ENCODE measurements at places on chromosomes 3 and 15.

DNA sequence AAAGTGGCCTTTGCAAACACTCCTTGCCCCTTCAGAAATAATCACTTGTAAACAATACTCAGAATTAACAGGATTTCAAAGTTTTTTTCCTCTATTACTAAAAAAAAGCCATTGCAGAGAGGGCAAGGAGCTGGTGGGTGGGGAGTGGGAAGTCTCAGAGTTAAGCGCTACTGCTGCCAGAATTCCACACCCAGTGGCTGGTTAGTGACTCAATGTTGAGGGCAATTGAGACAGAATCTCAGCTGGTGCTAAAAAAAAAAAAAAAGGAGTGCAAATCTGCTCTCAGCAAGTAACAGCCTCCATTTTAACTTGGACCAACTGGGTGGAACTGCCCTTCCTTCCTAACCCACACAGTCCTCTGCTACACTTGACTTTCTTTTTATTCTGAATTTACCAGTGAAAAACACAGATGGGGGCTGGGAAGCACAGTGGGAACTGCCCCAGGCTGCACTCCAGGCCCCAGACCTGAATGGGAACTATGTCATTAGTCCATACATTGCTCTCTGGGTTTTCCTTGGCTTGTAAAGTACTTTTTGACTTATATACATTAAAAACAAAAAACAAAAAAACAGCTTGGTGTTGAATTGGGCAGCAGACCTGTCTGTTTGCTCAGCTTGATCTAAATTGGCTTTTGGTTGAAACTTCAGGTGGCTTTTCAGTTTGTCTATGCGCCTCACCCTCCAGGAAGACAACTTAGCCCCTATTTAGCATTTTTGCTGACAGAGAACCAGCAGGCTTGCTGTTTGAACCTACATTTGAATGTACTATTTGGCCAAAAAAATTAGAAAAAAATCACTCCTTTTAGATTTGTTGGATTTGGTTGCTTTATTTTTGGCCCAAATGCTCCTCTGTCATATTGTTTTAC is 357.8 kb upstream of the TBL1XR1 start:
- no peak for DNase-seq

- no peak for DNase-seq
These were observed 339.2 kb upstream of the ONECUT1 start for GRCh38 chr15:53129121-53129904.

- DNase-seq = no peak
These were observed 54.4 kb downstream of the ROPN1B start for GRCh38 chr3:126023390-126023789.

DNA sequence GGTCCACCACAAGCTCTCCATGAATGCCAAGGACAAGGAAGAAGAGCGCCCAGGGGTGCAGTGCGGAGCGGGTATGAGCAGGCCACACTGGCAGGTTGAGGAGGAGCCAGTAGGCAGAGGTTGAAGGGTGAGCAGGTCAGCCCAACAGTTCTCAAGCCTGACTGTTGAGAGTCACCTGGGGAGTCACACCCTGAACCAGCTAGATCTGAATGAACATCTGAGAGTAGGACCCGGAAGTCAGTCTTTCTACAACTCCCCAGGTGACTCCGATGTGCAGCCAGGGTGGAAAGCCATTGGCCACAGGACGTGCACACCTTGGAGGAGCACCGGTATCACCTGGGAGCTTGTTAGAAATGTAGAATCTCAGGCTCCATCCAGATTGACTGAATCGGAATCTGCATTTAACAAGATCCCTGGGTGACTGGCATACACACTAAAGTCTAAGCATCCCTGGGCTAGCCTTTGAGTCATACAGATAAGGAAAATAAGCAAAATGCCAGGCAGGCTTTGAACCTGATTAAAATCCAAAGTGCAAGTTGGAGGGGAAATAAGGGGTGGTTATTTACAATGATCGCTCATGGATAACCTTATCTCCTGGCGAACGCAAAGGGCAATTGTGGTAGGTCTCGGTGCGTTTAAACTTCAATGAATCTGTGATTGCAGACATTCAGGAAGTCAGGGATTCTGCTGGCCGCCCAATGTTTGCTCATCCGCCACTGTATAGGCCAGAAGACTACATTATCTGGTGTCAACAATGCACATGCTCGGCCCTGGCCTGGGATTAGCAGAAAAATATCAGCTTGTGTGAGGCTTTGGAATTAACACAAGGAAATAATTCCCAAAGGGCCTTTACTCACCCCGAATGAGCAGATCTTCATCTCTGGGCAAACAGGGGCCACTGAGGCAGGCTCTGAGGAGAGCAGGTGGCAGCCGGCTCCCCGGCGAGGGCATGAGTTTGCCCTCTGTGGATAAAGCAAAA is 11.7 kb upstream of the LYZL4 start:
- no peak for DNase-seq

- no peak for DNase-seq
These were observed 8.6 kb upstream of the STX19 start for GRCh38 chr3:94036909-94037507.

DNA sequence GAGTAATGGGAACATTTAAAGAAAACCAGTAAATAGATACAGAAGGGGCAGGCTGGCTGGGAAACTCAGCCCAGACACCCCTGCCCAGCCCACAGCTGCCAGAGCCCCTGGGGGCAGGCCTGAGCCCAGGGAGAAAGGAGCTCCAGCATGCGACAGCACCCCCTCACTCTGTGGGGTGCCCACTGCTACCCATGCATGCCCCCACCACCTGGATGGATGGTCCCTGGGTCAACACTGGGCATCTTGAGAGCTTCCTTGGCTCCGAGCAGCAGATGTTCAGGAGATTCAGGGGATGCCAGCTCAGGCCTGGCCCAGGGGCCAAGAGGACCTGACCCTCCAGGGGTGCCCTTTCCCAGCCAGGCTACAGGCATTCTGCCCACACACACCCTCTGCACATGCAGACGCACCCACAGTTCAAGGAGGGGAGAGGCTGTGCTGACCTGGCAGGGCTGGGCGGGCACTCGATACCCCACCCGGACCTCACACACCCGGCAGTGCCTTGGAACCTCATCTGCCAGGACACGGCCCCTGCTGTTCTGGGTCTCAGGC is 31.5 kb downstream of the PTH1R start:
- DNase-seq = no peak

GRCh38 chr3:183301937-183302580 is 49.0 kb downstream of the B3GNT5 start:
- DNase-seq = no peak

DNA sequence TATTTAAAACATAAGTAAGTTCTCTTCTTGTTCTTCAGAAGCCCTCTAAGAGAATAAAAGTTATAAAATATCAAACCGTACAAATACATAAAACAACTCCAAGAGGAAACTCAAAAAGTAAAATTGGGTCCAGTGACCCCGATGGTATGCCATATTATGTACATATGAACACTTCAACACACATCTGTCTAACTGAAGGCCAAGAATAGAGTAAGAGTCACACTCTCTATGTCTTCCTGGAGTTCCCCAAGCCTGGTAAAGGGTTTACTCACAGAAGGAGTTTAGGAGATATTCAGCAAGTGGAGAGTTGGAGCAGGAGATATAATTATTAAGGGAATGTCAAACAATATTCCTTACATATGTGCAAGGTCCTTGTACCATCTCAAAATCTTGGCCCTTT is 101.3 kb upstream of the EIF1B start:
- no peak for DNase-seq

GRCh38 chr15:97961067-97961954 is 808 bp downstream of the ARRDC4 start:
- peak; percentile 9 for DNase-seq

- no peak for DNase-seq
These were observed 51.3 kb downstream of the TIPARP start for GRCh38 chr3:156725682-156726081.

- no peak for DNase-seq
These were observed 68.1 kb upstream of the PFN2 start for GRCh38 chr3:150038830-150039229.

DNA sequence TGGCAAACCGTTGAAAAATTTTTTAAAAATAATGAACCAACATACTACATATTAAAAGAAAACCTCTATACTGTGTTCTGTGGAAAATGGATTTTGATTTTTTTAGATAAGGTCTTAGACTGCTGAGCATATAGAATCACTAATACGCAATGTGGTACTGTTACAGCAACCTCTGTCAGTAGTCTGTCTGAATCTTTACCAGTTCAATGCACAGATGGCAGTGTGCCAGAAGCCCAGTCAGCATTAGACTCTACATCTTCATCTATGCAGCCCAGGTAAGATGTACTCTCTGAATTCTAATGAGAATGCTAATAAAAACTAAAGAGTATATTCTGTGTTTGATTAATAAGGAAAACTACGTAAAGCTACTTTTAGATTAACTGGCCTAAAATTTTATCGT is 31.3 kb upstream of the FAH start:
- DNase-seq = no peak

DNA sequence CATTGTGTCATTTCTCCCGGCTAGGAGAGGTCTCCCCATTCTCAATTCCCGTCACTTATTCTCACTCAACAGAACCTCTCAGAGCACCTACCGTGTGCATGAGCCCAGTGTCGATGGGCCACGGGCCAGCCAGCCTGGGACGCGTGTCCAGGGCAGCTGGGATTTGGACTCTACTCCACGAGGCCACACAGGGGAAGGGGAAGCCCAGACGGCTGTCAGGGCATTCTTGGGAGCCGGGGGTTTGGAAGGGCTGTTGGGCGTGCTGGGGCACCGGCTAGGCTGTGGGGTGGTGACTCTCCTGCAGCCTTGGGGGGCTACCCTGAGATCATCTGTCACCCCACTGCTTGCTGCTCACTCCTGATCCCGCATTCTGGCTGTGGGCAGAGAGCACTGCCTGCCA is 41.7 kb upstream of the PCSK6 start:
- no peak for DNase-seq

DNA sequence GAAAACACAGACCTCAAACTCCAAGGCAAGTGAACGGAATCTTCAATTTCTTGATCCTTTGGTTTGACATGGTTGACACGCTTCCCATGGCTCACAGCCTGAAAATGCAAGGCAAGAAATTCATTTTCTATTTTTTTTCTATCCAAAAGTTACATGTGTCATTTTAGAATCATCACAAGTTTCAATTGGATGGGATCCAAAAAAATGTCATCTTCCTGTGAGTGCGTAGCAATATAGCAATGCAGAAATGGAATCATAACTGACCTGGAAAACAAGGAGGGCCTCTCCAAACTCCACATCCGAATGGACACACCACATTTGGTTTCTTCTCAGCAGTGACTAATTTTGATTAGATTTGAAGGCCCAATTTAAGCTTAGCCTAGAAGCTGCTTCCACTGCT is 175.8 kb upstream of the ATP11B start:
- DNase-seq = no peak

- DNase-seq = no peak
These were observed 6.4 kb upstream of the ISL2 start for GRCh38 chr15:76330080-76330680.

DNA sequence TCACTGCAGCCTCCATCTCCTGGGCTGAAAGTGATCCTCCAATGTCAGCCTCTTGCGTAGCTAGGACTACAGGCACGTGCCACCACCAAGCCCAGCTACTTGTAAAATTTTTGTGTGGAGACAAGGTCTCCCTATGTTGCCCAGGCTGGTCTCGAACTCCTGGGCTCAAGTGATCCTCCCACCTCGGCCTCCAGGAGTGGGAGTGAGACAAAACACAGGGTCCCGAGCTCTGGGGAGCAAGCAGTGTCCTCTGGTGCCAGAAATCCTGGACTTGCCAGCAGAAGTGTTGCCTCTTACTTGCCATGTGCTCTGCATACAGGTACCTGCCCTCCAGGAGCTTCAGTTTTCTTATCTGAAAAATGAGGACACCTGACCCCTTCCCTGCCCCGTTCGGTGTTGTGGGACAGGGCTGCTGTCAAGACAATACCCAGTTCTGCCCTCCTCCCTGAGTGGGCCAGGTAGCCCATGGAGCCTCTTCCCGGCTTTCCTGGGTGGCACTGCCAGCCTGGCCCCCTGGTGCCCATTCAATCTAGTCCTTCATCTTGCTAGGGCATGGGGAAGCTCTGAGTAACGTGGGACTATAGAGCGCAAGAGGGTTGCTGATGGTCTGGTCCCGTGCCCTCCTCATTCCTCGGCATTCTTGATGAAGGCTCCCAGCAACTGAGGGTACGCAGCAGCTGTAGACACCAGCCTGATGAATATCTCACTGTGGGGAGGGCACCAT is 164.6 kb downstream of the GOLGA6L4 start:
- DNase-seq = no peak

DNA sequence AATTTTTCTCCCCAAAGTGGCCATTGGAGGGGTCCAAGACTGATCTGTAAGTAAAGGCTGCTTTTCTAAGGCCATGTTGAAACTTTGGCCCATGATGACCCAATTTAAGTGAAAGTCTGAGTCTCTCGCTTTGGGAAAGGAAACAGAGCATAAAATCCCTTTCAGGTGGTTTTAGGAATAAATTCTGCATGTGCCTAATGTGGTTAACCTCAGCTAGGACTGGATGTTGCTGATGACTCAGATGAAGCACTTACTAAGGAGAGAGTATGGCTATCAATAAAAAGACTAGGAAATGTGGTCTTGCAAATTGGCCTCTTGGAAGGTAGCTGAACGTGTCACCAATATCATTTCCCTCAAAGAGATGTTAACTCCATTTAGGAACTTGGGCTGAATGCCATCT is 458.5 kb downstream of the AGBL1 start:
- no peak for DNase-seq

GRCh38 chr3:113712129-113712528 is 15.7 kb upstream of the USF3 start:
- DNase-seq = no peak

DNA sequence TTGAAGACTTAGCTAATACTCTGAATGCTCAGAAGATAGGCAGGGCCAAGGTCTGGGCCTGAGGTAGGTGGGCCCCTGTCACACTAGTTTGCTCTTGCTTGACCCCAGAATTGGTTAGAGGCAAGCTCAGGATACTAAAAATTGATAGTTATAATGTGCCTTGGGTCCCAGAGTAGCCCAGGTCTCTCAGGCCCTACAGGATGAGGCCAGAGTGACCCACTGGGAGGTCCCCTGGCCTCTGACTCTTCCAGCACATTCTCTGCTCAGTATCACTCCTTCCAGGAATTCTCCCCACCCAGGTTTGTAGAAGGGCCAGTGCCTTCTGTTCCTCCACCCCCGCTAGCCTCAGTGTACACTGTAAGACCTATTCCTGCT is 667 bp upstream of the KLHDC8B start:
- no peak for DNase-seq
